ENCODE measurements at places on chromosomes 5 and 9.

DNA sequence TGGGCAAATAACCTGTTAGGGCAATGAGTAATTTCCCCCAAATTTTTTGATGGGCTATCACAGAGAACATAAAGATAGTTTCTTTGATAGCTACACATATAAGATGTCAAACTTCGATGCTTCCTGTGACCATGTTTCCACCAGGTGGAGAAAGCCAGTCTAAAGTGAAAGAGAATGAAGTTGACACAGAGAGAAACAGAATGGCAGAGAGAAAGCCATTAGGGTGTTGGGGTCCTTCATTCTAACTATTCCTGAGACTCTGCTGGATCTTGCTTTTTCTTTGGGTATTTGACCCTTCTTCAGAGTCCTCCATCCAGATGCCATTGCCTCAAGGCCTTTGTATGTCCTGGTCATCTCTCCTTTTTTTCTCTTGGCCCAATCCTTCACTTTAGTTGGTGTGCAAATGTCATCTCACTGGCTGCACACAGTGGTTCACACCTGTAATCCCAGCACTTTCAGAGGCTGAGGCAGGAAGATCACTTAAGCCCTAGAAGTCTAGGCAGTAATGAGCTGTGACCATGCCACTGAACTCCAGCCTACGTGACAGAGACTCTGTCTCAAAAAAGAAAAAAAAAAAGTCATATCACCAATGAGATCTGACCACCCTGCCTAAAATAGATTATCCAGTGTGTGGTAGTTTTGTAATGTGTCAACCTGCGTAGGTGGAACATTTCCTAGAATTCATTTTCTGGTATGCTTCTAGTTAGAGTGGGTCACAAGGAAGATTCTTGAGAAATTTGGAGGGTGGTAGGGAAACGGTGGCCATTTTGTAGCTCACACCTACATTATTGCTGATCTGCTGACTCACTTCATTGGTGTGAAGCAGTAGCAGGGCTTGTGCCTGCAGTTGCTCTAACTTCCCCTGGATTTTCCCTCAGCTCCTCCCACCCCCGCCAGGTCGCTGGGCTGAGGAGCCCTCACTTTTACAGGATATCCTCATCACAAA lies 20.8 kb upstream of the KIF2A start:
- peak; percentile 84 for DNase-seq

DNA sequence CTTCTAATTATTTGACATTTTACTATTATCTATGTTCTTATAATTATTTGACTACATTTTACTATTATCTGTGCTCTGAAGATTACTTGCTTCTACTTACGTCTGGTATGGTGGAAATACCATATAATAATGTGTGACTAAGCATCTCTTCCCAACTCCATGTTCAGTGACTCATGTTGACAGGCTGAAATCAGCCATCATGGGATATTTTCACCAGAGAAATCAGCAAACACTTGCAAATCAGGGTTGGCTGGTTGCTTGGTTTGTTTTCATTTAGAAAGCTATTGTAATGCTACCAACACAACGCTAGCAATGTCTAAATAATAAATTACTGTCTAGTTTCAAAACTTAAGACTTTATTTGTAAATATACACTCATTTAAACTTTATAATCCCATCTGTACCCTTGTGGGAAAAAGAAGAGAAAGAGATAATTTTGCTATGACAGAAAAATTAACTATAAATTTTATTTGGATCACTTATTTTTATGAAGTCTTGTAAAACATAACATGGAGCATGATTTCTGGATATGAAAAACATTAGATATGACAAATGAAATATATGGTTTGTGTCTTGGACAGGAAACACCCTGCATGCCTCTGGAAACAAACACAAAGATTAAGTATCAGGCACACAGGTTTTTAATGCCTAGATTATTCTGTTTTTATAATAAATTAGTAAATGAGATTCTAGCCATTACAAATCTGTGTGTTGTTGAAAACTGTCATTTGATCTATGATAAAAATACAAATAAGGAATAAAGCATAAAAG lies 337.6 kb downstream of the BNC2 start:
- DNase-seq = no peak

GRCh38 chr9:18806232-18807080 lies 226.6 kb downstream of the SAXO1 start:
- no peak for DNase-seq

GRCh38 chr5:56686337-56687195 lies 128.8 kb upstream of the MAP3K1 start:
- no peak for DNase-seq

DNA sequence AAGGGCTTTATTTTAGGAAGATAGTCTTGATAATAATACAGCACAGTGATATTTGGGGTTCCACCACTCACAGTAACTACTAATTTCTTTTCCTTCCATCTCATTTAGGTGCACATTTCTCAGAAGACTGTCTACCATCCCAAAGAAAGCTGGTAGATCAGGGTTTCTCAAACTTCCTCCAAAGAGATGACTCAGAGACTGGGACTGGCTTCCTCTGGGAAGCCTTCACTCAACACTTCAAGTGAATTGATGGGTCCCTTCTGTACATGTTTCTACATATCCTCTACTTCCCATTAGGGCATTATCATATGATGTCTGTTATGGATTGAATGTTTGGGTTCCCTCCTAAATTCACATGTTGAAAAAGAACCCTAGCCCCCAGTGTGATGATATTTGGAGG lies 138.5 kb downstream of the SPOCK1 start:
- DNase-seq = no peak

- DNase-seq = no peak
Measured at GRCh38 chr9:82170866-82171265, 182.3 kb downstream of the SPATA31D1 start.

GRCh38 chr5:140220032-140220697 lies 45.2 kb downstream of the CYSTM1 start:
- DNase-seq = no peak

- no peak for DNase-seq
Measured at GRCh38 chr5:44774279-44774880, 34.4 kb upstream of the MRPS30 start.

DNA sequence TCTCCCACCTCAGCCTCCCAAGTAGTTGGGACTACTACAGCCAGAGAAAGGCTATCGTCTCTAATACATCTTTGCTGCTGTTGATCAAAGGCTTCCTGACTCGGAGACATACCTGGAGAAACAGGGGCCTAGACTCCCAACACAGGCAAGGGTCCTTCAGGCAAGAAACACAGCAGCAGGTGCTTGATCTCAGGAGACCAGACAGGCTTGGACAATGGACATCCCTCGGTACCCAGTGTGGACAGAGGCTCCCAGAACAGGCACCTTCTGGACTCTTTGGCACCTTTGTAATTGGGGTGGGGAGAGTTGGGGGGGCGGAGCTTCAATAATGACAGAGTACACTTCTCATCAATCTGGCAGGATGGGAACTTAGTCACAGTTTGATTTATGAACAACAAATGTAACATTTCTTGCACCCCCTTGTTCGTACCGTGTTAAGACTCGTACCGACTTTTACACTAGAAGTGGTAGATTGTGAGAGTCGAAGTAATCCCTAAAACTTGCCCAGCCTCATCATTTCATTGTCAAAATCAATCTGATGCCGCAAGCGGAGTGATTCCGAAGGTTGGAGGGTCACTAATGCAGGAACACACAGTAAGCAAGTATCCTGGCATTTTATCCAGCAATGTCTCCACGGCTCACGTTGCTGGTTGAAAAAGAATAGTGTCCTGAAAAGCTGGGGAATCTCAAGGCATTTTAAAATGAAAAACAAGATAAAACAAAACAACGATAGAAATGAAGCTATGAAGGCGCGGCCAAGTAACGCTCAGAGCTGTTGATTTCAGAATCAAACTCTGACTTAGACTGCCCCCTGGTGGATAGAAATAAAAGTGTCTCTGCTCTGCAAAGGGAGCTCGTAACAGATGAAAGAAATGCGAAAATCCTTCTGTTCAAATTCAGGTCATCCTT lies 46.4 kb upstream of the STK32A start:
- DNase-seq = peak; percentile 18

- no peak for DNase-seq
Measured at GRCh38 chr9:90787771-90788460, 13.7 kb upstream of the SYK start.

DNA sequence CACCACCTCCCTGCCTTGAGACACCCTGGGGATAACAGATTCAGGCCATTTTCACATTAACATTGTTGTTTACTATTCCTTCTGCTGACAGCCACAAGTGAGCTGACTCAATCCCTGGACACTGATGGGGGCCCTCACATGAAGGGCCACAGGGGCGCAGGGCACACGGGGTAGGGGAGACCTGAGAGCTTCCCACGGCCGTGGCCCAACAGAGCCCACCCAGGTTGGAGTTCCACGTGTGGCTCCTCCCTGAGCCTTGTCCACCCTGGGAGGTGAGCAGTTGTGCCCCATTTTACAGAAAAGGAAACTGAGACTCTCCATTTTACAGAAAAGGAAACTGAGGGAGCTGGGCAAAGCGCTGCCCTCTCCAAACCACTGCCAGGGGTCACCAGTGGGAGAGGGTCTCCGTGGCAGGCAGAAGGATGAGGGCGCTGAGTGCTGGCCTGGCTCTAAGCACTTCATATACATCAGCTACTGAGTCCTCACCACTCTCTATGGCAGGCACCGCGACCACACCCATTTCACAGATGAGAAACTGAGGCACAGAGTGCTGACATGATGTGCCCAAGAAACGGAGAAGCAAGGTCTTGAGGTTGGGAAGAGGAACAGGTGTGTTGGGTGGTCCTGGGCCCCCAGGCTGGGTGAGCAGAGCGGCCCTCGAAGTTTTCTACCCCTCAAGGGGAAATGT lies 2.3 kb downstream of the NINJ1 start:
- no peak for DNase-seq

DNA sequence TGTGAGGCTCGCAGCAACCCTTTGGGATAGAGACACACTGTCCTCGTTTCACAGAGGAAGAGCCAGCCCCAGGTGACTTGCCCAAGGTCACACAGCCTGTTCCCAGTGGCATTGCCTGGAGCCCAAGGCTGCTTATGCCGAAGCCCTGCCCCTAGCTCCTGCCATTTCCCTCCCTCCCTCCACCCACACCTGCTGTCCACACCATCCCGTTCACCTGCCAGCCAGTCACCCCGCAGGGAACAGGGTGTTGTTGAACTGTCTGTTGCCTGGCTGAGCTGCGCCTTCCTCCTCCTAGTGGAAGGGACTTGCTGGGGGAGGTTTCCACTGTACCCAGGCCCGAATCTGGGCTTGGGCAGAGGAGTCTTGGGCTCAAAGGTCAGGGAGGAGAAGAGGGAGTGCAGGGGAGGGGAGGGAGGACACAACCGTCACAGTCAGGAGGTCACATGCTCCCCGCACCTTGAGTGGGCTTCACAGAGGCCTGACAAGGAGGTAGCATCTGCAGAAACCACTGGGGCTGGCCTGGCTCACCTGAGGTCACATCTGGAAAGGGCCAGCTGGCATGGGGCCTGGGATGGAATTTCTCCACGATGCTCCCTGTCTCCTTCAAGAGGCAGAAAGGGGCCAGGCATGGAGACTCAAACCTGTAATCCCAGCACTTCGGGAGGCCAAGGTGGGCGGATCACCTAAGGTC lies 6.3 kb downstream of the TTC16 start:
- no peak for DNase-seq

DNA sequence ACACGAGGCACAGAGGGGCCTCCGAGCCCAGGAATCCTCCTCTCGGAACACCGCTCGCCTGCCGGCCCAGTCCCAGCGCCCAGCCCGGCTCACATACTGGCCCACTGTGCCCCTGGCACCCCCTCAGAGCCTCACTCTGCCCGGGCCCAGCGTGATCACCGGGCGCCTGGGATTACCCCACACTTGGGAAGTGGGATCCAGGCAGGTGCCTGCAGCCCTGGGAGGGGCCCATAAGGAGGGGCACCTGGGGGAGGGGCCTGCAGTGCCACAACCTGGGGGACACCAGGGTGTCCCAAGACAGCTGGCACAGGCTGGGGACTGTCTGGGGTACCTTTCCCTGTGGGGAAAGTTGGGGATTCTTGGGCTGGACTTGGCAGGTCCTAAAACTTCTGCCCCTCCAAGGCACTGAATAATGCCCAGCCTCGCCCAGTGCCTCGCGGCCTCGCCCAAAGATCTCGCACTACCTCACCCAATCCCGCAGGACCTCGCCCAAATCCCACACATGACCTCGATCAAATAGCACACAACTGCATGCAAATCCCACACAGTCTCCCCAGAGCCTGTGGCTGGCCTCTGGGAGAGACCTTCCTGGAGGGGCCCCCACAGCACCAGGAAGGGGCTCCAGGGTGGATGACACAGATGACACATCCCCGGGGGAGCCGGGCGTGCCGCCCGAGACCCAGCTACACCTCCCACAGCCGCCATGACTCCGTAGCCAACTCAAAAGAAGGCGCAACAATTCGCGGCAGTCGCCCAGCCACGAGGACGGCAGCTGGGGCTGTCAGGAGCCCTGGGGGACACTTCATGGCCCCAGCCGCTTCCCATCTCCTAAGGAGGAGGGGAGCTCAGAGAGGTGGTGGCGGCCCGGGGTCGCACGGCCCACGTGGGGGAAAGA lies 13.7 kb downstream of the NOTCH1 start:
- DNase-seq = no peak

DNA sequence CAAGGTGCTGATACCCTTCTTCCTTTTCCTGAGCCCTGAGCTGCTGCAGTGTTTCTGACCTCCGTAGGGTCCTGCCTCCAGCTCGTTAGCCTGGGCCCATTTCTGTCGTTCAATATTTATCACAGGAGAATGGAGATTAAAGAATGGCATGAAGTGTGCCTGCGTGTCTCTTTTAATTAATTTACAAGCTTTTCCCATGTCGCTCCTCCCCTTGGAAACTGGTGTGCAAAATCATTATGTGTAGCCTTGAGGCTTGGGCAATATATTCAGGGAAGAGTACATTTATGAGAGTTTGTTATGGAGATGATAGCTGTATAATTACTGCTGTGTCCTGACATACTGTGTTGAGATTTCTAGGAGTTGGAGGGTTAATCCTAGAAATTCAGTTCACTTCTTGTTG lies 99.7 kb downstream of the PCSK5 start:
- no peak for DNase-seq

- DNase-seq = no peak
Measured at GRCh38 chr9:121345070-121345469, 25.0 kb downstream of the STOM start.

GRCh38 chr5:156800929-156801328 lies 49.2 kb upstream of the PPP1R2B start:
- DNase-seq = no peak

DNA sequence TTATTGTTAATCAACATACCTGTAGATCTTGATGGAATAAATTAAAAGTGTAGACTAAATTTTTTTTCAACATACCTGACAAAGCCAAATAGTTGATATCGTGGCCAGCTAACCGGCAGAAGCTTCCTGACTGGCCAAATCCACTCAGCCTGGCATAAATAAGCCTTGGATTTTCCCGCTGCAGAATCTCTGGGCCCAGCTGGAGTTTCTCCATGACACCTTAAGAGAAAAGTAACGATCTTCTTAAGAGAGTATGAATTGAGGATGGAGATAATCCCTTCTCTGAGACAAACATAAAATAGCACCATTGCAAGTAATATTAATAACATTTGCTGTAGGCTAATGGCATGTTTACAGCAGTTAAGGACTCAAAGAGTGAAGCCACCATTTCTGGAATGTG lies 2.2 kb downstream of the AMACR start:
- DNase-seq = no peak

DNA sequence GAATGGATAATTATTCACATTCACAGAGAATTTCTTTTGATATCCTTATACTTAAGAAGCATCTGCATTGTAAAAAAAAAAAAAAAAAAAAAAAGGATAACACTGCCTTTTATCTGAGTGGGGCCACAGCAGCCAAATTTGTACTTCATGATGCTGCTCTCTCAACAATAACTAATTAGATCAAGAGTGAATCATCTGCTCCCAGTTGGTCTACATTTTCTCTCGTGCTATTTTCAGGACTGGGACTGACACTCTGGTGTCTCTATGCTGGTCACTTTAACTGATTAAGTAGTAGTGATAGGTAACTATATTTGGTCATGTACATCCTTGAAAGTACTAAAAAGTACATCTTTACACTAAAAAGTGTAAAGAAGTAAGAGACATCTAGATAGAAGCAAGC lies 90.1 kb downstream of the RFX3 start:
- no peak for DNase-seq

Measured in activated CD4-positive, alpha-beta T cell treated with anti-CD3 and anti-CD28 coated beads, Interleukin-2, amount 50 U/mL, for 48 hours (primary cell).